HT1080 (cell line): ENCODE measurements at places on chromosomes 3 and 15.
A peak's percentile ranks its signal among the peaks of the same experiment; 100 is the strongest.

DNA sequence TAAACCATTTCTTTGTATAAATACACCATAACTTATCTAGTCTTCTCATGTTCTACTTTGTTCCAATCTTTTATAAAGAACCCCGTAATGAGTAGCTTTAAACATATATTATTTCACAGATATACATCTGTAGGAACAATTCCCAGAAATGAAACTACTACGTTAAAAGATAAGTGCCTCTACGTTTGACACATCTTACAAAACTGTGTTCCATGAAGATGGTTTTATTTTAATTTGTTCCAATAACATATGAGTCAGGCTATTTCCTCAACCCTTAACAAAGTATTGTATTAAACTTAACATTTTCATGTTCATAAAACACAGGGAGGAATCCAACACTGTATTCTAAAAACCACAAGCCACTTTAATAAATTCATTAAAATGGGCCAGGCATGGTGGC lies 52.9 kb downstream of the TRPM7 start:
- no peak for DNase-seq

DNA sequence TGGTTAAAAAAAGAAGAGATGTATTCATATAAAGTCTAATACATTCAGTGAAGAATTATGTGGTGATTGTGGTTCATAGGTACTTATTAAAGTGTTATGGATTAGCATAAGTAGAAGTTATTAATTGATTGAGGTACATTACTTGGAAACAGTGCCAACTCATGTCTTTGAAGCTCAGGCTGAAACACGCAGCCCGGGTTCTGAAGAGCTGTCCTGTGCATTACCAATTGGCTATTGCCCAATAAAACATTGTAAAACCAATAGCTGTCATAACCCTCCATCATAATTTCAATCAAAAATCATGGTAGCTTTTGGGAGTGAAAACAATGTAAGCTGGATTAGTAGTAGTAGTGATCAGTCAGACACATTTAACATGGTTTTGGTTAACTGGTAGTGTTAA lies 560.1 kb downstream of the MCTP2 start:
- DNase-seq = no peak

DNA sequence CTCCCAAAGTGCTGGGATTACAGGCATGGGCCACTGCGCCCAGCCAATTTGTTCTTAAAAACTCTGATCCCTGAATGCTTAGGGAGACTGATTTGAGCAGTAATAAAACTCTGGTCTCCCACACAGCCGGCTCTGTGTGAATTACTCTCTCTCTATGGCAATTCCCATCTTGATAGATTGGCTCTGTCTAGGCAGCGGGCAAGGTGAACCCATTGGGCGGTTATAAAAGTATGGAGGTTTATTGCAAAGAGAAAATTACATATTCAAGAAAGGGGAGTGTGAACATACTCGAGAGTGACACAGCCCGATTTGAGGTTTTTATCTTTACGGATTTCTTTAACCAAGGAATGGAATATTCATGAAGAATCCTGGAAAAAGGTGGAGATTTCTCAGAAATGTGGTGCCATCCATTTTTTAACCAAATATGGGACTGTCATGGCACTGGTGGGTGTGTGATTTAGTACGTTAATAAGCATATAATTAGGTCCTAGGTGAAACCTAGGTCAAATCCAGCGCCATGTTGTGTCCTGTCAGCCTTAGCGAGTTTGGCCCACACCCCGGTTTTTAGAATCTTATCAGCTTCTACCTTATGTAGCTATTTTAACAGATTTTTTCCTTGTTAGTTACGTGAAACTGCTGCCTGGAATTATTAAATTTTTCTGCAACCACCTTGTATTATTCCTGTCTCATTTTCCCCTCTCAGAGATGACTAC lies 7.2 kb upstream of the GMPS start:
- DNase-seq = no peak

DNA sequence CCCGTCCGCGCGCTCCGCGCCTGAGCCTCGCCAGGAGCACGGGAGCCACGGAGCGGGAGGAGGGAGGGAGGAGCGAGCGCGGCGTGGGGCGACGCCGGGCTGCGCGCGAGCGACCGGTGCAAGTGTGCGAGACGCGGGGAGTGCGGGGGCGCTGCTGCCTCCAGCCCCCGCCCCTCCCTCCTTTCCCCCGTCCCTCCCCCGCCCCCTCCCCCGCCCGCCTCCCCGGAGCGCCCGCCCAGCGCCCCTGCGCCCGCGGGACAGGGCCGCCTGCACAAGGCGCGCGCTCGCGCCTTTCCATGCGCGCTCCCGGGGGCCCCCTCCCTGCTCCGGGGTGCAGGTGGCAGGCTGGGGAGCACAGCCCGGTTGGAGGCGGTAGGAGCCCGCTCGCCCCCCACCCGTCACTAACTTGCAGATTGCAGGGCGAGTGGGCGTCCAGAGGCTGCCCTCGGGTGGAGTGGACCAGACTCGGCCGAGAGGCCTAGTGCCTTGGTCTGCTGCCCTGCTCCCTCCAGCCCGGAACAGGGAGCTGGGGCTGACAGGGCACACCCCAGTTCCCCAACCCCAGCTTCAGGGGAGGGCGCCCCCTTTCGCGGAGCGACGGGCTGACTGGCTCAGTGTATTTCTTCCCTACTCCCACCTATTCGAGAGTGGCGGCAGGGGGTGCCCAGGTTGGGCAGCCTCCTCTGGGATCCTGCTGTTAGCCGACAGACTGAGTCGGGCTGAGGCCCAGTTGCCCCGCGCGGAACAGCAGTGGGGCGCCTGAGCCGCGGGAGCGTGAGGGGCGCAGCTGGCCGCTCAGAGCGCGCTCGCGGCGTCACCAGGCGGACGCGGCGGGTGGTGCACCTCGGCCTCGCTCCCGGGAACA lies at the start of gene WNT7A:
Gene WNT7A, minus strand, starts transcription at position 126 of the 865 bp plus-strand sequence. CDS start 255 bp downstream, outside the sequence.
- no peak for DNase-seq

- no peak for DNase-seq
These were observed 156.1 kb downstream of the STAG1 start for GRCh38 chr3:136595913-136596697.

GRCh38 chr3:13821126-13821525 lies 58.7 kb downstream of the WNT7A start:
- DNase-seq = no peak

DNA sequence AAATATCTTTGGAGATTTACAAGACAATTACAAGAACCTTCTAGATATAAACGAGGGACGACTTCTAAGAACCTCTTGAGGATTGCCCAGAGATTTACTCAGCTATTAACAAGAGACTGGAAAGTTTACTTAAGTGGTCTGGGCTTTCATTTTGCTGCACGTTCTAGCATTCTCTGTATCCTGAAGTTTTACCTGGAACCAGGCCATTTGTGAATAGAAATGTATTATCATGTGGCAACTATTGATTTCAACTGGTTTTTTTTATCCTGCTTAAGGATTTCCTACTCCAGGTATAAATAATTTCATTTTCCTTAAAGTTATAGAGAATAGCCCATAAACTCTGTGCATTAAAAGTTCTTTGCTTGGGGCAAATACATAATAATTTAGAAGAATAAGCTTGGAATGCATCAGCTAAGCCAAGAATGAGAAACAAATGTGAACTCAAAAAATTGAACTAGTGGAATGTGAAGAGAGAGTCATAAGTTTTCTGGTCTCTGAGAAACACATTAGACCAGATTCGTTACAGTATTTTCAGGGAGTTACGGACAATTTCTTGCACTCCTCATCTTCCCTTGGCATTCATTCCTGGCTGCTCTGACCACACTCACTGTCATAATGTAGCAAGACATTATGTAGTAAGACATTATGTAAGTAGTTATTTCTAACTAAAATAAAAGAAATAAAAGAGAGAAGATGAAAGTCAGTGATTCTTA lies 1.3 kb downstream of the AQP9 start:
- DNase-seq = no peak

- no peak for DNase-seq
These were observed 36.4 kb upstream of the WNT5A start for GRCh38 chr3:55523471-55523870.

- DNase-seq = no peak
These were observed 6.5 kb downstream of the FAH start for GRCh38 chr15:80159301-80159700.

DNA sequence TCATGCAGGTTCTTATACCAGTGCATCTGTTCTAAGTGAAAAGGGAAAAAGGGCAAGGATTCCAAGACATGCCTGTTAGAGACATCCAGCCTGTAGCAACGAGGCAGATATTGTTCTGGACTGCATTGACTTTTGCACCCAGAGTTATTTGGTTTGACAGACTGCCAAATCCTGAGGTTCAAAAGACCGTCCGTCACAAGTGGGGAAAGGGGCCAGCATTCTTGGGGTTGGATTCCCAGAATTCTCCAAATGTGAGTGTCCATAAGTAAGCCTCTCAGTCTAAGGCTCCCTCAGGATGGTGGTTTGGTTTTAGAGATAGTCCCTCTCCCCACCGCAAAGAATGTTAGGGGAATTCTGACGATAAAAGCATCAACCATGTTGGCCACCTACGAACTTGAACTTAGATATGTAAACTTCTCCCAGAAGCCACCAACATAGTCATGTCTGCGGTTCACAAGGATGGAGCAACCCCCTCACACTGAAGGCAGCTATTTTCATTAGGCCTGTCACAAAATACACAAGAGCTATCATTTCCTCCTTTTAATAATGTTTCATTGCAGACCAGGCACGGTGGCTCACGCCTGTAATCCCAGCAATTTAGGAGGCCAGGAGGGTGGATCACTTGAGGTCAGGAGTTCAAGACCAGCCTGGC lies 13.6 kb upstream of the LACTB start:
- DNase-seq = peak; percentile 100

GRCh38 chr15:84834969-84835368 lies 17.8 kb downstream of the ALPK3 start:
- DNase-seq = no peak

- DNase-seq = no peak
These were observed 13.9 kb downstream of the SEC61A1 start for GRCh38 chr3:128066114-128066513.

DNA sequence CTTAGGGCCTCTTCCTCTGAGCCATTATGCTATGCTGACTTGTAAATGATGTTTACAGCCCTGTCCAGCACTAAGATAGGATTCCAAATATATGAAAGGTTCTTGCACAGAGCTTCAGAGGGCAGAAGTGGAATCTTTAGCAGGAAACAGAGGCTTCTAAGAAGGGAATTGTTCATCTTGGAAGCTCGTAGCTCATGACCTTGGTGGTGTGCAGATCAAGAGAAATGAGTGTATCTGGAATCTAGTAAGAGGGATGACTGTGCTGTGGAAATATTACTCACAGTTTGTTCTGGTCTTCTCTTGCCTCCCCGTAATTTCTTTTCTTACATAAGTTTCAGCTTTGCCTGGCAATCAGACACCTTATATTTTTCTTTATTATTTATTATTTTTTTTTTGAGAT lies 175.8 kb downstream of the SPATA16 start:
- DNase-seq = peak; percentile 88

GRCh38 chr3:138921316-138922292 lies 25.3 kb downstream of the FOXL2 start:
- DNase-seq = peak; percentile 94

DNA sequence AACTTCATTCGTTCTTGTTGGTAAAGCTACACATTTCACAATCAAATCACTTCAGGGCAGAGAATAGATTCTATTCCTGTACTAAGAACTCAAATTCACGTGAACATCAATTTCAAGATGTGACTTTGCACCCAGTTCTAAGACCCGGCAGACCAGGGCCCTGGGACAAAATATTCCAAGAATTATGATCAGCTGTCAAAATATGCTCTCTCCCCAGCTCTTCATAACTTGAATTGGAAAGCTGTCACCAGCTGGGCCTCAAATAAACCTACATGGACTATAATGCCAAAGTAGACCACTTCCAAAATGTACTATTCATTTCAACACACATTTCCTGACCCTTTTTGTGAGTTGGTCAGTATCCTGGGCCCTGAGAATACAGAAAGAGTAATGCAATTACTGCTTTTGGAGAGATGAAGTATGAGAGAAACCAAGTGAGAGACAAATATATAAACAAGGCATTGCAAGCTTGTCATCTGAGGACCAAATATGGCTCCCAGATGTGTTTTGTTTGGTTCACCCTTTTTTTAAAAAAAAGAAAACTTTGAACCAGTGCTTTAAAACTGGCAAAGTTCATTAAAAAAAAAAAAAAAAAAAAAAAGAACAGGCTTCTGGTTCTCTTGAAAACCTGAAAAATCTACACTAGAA lies 14.9 kb downstream of the MAGI1 start:
- no peak for DNase-seq

DNA sequence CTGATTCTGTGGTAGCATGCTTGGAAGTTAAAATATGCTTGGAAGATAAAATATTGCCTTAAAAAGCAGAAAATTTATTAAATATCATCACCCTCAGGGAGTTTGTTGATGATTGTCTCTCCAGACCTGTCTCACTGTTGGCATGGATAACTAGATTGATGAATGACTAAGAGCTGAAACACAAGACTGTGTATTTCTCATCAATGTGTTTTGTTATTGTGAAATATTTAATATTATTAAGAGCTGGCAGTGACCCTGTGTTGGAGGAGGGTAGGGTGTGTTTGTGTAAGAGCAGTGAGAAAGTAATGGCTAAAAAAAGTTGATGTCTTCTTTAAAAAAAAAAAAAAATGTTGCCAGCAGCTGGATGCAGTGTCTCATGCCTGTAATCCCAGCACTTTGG lies 82.2 kb downstream of the ITPR1 start:
- DNase-seq = no peak

GRCh38 chr3:195263193-195263924 lies 7.6 kb downstream of the XXYLT1 start:
- DNase-seq = no peak

DNA sequence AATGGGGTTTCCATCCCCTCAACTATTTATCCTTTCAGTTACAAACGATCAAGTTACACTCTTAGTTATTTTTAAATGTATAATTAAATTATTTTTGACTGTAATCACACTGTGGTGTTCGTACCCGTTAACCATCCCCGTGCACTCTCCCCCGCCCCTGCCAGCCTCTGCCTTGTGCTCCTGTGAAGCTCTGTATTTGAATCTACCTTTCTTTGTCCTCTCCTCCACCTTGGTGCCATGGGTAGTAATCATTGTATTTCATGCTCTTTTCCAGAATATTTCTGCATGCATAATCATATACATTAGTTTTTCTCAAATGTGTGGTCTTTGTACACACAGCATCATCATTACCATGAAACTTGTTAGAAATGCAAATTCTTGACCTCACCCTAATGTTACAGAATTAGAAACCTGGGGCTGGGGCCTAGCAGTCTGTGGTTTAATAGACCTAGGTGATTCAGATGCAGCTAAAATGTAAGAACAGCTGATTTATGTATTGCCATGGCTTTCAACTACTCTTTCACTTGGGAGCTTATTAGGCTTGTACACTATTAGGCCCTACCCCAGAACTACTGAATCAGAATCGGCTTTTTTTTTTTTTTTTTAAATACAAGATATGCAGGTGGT lies 91.5 kb downstream of the STT3B start:
- DNase-seq = no peak

- DNase-seq = no peak
These were observed 14.0 kb downstream of the C3orf22 start for GRCh38 chr3:126544596-126545281.
